ENCODE measurements at places on chromosomes 2 and 18.
A peak's percentile ranks its signal among the peaks of the same experiment; 100 is the strongest.

GRCh38 chr2:46878886-46879285 is 36.7 kb downstream of the MCFD2 start:
- DNase-seq, result no peak

DNA sequence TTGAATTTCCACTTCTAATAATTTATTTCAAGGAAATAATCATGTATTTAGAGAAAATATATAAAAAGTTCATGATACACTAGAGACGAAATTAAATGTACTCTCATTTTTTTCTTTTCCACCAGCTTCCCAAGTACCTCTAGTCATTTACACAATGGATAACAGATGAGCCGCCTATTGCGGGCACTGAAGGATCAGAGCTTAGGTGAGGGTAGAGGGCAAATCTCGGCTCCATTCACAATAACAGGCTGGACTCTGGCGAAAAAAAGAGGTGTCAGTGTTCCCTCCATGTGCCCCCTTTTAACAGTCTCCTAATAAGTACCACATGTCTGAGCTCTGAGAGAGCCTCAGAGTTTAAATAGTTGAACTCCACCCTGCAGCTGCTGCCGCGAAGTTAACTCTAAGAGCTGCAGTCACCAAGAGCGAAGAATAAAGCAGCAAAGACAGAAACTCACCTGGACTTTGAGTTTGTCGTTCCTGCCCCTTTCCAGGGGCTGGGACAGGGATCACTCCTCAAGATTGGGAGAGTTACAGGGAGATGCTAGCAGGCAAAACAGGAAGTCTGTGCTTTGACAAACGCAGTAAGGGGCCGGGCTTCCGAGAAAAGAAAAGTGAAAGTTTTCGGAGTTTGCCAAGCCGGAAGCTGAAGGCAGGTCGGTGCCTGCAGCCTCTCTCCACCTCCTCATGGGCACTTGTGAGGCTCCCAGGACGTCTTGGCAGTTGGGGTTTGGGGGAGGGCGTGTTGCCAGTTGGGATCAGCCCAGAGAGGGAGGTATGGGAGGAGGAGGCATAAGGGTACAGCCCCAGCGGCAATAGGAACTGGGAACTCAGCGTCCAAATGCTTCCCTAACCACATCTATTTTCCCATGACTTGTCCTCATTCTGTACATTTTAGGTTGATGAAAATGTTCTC is at the start of gene SP110:
Gene SP110 (minus strand): TSS at position 566 of the 913 bp plus-strand sequence. CDS start 3,057 bp downstream, outside the sequence.
- peak; percentile 8 for DNase-seq

- no peak for DNase-seq
Observed at GRCh38 chr2:123870881-123871276, 154.2 kb upstream of the CNTNAP5 start.

- no peak for DNase-seq
Observed at GRCh38 chr2:177072090-177072489, 140.5 kb upstream of the HNRNPA3 start.

- DNase-seq, result no peak
Observed at GRCh38 chr2:25314514-25315315, 27.0 kb downstream of the DNMT3A start.

DNA sequence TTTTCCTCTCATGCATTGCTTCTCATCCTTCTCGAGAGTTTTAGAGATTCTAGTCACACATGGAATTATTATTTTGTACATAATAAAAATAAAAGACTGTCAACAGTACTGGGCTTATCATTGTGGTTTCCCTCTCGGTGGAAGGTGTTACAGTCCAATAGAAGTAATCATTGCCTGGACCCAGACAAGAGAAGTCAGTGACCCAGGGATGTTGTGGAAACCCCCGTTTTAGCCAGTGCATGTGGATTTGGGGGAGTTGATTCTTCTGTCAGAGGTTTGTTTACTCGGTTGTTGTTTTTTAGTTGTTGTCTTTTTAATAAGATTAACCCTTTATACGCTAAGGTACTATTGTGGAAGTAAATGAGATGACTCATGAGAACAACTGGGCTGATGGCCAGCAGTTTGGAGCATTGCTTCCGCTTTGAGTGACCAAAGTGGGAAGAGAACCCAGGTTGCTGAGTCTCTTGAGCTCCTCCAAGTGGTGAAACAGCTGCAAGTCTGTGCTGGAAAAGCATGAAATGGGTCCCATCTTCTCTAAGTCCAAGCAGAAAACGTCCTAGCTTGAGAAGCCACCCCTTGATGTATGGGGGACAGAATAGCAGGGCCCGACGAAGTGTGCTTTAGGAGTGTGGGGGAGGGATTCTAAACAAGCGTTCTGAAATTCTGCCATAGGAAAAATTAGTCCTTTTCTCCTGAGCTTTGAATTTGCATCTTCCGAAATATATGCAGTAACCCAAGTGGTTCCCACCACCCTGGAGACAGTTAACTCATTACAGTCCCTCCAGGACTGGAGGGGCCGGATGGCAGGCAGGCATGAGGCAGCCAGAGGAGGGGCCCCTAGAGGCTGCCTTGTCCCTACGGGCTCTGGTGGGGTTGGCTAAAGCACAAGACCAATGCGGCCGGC is 61.8 kb upstream of the GPR45 start:
- peak; percentile 30 for DNase-seq

DNA sequence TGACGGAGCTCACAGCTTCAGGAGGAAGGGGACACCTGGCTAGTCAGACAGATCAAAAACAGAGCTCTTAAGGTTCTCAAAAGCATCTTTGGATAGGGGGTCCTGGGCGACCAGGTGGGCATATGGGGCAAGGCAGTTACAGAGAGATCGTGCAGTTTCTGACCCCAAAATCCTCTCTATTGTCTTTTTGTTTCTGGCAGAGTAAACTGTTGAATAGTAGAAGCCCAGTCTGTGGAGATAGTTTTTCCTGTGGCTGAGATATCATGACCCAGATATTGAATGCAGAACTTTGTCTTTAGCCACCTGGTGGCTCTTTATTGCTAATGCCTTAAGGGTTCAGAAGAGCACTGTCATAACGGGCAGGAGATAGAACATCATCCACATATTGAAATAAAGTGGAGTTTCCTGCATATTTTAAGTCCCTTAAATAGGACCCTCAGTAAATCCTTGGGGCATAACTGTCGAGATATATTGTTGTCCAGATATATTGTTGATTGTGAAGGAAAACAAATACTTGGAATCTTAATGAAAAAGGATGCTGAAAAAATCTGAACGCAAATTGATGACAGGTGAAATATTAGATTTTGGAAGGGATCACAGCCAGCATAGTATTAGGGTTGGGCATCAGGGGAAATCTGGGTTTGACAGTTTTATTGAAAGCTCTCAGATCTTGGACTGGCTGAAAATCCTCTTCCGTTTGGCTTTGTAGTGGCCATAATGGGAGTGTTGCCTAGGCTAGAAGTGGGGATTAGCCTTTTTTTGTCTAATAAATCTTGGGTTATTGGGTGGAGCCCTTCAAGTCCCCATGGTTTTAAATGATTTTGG is 14.1 kb upstream of the ZDBF2 start:
- no peak for DNase-seq

- DNase-seq, result no peak
Observed at GRCh38 chr2:45867800-45868199, 216.3 kb downstream of the PRKCE start.

DNA sequence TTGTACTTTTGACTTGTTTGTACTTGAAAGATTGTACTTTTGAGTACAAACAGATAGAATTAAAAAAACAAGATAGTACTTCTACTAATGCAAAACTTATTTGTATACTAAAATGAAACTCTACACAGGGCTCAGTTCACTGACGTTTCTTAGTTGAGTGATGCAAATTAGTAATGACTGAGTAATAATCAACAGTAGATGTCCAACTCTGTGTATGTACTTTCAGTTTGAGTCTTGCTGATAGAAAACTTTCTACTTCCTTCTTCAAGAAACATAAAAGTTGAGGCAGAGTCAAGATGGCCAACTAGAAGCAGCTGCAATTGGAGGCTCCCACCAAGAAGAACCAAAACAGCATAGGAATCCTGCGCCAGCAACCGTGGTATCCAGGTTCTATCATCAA is 585.0 kb downstream of the NR4A2 start:
- DNase-seq, result no peak

- peak; percentile 17 for DNase-seq
Observed at GRCh38 chr2:148021059-148021861, at the start of gene MBD5. TSS of gene MBD5 (plus strand) at chr2:148021091.

DNA sequence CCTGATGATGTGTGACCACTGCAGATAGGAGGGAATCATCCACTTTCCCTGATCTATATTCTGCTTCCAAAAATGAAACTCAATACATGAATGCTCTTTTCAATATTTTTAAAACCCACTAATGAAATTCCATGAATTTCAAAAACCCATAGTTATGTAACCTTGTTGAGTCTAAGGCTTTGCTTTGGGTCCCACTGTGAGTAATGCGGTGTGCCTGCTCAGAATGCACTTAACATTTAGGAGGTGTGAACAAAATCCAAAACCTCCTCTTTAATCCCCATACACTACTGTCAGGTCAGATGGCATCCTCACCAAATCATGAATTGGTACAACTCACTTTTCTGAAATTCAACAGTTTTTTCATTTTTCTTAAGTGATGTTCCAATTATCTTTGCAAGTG is 50.4 kb downstream of the CCDC93 start:
- DNase-seq, result no peak

DNA sequence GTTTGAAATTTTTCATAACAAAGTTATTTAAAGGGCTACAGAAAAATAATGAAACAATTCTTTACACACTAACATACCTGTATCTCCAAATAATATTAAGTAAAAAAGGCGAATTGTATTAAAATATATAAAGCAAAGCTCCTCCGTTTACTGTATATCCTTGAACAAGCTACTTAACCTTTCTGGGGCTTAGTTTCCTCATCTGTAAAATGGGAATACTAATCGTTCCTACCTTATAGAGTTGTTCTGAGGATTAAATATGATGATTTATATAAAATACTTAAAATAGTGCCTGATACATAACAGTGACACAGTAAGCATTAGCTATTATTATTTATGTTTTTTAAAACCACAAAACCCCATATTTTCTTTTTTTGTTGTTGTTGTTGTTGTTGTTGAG is 13.3 kb downstream of the SLC25A12 start:
- DNase-seq, result no peak

- no peak for DNase-seq
Observed at GRCh38 chr2:11343368-11343649, 1.1 kb downstream of the ROCK2 start.

GRCh38 chr18:5772306-5773105 is 122.8 kb downstream of the TMEM200C start:
- no peak for DNase-seq

DNA sequence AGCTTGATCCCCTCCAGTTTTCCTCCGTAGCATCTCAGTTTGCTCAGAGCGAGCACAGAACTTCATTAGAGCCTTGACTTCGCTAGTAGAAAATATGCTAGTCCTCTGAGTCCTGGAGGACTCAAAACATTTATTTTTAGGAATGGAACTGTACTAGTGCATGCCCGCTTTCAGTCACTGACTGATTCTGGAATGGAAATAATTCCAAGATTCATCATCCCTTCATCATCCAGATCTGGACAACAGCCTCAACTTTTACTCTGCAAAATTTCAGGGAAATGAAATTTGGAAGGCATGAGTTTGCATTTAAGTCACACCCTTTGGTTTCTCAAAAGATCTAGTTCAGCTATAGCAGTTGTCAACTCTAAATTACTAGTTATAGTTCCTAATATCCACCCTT is 304.6 kb downstream of the XIRP2 start:
- DNase-seq, result no peak

DNA sequence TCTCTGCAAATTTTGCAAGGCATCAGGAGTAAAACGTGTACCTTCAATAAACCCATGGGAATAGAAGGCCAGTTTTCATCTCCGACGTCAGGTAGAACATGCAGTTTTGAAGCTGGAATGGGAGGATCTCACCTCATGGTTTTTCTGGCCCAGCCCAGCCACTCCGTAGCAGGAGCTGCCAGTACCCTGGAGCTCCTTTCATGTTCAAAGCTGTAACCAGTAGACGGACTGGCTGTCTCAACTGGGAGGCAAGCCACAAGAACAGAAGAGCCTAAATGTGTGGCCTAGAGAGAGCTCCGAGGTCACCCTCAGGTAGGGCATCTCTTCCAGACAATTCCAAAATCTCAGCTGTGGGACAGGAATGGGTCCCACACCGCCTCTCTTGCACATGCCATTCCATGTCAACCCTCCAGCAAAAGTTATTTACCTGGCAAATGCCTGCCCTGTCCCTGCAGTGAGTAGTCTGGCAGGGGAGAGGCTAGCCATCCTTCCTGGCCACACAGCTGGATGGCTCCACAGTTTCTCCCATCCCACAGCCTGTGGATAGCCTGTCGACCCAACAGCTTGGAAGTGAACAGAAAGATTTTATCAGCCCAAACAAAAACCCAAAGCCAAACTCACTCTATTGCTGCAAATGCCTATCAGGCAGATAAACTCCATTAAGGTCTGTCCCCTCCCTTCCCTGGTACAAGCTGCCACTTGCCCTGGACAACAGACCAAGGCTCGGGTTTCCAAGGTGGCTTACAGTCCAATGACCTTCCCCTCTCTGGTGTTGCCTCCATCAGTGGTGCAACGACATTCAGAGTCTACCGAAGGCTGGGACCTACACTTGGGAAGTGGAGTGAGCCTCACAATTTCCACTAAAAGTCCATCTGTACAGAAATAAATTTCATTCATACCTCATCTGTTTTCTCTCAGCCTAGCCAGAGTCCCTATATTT is 27.8 kb downstream of the CRACDL start:
- DNase-seq, result no peak

DNA sequence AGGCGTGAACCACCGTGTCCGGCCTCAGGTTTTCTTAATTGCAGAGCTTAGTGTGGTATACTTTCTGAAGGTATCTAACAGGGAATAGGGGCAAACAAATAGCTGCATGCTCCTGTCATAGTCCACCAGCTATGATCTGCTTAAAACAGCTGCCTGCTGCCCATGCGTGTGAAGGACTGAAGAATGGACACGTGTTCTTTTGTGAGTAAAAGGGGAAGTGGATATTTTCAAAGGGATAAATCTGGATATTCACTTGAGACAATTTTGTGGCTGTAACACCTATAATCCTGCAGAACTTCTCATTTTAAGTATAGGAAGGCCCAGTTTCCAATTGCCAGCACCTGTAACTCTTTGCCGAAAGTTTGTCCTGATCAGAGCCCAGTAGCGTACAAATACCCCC is 44.7 kb downstream of the TRPM8 start:
- no peak for DNase-seq

DNA sequence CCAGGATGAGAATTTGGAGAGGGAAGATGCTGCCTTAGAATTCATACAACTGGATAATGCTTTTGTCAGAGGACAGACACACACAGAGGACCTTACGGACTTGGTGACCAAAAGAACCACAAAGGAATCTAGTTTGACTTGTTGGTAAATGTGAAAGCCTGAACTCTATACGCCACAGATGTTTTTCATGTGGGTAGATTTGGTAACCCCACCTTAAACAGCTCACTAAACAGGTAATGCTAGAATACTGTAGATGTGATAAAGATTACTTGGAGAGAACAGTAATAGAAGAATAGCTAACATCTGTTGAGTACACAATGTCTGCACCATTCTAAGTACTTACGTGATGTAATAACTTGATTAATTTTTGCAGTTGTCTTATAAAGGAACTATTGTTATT is 24.1 kb downstream of the ANXA4 start:
- DNase-seq, result no peak

- peak; percentile 59 for DNase-seq
Observed at GRCh38 chr2:10668402-10669012, 21.3 kb downstream of the NOL10 start.

- no peak for DNase-seq
Observed at GRCh38 chr18:74959216-74959615, 249.7 kb downstream of the PTGR3 start.

Measured in HS-27A (cell line).